ENCODE measurements at places on chromosomes 1 and 21.
A peak's percentile ranks its signal among the peaks of the same experiment; 100 is the strongest.

DNA sequence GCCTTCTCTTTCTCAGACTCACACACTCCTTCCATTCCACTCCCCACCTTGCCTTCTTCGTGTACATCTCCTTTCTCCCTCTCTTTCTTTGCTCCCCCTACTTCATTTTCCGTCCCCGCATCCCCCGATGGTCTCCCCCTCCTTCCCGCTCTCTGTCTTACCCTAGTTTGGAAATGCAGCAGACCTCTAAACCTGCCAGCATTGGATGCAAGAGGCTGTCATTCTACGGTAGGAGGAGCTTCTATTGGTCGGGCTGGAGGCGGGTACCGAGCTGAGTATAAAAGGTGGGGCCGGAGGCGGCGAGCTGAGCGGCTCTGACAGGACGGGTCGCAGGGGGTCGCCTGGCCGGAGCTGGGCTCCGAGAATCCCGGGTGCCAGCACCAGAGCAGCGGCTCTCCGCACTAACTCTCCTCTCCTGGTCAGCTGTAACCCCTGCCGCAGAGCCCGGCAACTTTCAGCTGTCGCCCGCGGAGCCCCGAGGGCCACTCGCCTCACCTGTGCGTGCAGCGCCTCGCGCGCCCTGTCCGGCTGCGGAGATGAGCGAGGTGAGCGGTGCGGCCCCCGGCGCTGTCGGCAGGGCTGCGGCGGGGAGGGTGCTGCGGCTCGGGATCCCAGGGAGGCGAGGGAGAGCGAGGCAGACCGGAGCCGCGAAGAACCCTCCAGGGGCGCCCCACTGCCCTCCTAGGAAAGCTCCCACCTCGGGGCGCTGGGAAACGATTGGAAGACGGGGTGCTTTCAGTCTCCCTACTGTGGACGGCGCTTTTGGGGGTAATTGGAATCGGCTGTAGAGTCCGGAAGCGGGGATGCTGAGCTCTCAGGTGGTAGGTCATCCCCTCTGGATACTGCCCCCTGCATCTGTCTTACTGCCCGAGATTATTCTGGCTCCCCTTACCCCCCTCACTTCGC lies at the start of gene PCP4L1:
Gene PCP4L1 (plus strand): TSS at position 307 of the 906 bp plus-strand sequence. CDS start 230 bp downstream, at position 537.
- peak; percentile 44 for DNase-seq

DNA sequence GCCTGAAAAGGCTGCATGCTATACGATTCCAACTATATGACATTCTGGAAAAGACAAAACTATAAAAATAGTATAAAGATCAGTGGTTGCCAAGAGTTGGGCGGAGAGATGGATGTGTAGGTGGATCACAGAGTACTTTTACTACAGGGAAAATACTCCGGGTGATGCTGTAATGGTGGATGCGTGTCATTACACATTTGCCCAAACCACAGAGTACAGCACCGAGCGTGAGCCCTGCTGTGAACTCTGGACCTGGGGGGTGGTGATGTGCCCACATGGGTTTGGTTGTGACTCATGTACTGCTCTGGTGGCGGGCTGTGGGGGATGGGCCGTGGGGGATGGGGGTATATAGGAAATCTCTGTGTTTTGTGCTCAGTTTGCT lies 162.7 kb upstream of the COL6A1 start:
- no peak for DNase-seq

DNA sequence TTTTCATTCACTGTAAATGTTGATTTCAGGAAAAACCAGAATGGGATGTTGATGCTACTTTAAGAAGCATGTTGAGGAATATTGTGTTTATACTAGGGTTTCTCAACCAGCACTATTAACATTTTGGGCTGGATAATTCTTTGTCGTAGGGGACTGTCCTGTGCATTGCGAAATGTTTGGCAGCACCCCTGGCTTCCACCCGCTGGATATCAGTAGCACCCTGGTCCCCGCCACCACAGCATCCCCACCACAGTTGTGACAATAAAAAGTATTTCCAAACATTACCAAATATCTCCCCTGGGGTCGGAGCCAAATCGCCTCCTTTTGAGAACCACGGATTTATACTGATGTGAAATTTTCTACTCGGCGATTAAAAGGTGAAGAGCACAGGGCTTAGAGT lies 41.9 kb downstream of the BTG3 start:
- no peak for DNase-seq

DNA sequence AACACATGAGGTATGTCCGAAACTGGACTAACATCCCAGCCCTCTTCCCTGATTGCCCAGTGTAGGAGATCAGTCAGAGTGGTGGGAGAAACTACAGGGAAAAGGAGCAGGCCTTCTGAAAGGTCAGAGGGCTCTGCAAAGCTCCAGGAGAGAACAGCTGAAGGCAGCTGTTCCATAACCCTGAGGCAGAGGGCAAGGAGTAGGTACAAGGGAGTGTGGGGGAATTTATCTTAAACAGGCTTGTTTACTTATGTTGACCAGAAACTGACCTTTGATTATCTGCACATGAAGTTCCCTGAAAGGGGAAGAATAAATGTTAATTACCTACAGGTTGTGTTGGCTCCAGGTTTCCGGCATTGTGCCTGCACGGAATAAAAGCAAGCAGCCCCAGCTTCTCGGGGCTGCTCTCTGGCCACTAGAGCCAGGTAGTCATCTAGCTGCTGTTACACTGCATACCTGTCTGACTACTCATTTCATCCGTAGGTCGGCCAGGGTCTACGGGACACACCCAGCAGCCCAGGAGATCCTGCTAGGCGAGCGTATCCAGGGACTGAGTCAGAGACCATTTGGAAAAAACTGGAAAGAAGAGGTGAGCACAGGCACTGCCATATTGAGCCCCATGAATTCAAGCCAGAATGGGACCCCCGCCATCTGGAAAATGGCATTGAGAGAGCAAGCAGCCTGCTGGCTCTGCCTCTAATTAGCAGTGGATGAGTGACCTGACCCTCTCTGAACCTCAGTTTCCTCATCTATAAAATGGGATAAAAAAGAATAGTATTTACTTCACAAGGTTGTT lies 14.9 kb upstream of the PAQR7 start:
- peak; percentile 36 for DNase-seq

DNA sequence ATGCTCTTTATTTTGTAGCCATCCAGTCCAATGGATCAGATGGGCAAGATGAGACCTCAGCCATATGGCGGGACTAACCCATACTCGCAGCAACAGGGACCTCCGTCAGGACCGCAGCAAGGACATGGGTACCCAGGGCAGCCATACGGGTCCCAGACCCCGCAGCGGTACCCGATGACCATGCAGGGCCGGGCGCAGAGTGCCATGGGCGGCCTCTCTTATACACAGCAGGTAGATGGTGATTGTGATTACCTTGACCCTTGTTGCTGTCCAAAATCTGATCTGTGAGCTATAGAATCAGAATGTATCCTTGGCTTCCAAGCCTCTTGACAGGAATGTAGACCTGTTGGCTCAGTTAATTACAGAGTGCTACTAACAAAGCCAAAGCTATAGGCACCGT lies 33.8 kb downstream of the ARID1A start:
- DNase-seq = no peak

GRCh38 chr1:17586172-17586964 lies 46.9 kb downstream of the ARHGEF10L start:
- no peak for DNase-seq

GRCh38 chr1:8374812-8375211 lies 56.9 kb downstream of the SLC45A1 start:
- DNase-seq = no peak

- no peak for DNase-seq
Measured at GRCh38 chr1:153598309-153599172, 14.4 kb downstream of the S100A16 start.

DNA sequence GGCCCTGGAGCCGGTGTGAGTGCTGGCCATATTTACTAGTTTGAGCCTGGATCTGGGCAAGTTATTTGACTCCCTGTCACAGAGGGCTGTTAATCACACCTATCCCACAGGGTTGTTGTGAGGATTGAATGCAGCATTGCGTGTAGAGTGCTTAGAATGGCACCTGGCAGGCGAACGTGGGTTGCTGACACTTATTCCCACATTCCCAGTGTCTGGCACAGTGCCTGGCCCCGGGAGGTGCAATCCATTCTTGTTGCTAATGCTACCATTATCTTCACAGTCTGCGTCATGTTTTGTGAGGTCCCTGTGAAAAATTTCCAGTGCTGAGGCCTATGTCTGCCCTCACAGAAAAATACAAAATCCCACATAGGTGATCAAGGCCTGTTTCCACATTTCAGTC lies 66.1 kb downstream of the CD2 start:
- no peak for DNase-seq

DNA sequence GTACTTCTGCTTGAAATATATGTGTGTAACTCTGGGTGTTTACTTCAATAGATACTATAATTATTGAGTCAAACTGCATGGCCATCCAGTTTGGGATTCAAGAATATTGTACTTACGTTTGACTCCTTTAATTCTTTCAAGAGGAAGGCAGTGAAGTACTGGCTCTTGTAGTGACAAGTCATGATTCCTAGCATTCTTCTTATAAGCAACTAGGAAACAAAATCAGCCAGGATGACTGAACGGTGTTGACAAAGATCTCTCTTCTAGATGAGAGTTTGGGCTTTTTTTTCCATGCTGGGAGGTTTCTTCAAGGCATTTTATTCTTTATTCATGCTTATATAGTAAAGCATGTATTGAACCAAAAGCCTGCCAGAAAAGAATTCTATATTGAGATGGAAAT lies 58.3 kb downstream of the CLEC20A start:
- no peak for DNase-seq

DNA sequence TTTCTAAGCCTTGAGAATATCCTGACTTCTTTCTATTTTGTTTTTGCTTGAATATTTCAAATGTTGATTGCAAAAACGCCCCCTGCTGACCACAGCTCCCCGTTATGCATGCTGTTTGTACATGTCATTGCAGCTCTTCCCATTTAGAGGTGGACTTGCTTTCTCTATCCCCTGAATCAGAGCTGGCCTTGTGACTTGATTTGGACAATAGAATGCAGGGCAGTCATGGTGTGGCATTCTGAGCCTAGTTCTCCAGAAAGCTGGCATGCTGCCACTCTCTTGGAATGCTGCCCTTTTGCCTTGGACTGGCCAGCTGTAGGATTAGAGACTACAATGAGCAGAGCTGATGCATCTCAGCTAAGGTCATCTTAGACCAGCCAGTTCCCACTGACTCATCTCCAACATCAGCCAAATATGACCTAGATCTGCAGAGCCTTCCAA lies 1561.5 kb downstream of the MRPL39 start:
- peak; percentile 57 for DNase-seq

GRCh38 chr1:167821969-167822685 lies 91.8 kb downstream of the ADCY10 start:
- DNase-seq = no peak

DNA sequence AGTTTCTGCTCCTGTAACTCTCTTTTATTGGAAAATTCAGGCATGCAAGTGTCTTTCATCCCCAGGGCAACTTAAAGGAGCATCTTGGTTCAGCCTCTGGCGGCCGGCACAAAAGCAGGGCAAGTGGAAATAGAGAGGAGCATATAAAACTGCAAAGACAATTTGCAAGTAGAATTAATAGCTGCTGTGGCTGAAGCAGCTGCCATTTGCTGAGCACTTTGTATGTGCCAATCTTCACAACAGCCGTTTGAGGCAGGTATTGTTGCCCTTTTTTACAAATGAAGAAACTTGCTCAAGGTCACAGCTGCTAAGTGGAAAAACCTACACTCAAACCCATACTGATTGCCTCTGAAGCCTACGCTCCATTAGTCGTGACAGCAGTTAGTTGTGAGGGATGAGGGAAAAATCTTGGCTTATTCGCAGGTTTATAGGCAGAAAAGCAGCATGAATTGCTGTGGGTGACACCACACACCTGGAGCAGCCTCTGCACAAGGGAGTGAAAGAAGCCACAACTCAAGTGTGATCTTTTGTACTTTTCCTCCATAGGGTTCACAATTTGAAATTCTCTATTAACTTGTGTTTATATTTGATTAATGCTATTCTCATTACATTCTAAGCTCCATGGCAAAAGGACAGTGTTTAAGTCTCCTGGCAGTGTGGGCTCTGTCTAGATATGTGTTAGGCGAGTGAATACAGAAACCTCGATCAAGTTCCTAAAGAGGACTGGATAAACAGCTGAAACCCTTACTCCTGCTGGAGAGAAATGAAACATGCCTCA lies 99.0 kb upstream of the BEND5 start:
- no peak for DNase-seq

DNA sequence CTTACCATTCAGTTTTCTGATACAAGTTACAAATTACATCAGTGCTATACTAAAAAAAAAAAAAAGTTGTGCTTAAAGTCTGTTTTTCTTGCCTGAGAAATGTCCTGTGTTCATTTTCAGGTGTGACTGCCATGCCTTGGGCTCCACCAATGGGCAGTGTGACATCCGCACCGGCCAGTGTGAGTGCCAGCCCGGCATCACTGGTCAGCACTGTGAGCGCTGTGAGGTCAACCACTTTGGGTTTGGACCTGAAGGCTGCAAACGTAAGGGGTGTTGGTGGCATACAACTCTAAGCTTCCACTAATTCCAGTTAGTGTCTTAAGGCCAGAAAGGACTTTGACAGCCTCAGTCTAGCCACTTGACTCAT lies 60.1 kb upstream of the LAMC2 start:
- no peak for DNase-seq

- no peak for DNase-seq
Measured at GRCh38 chr1:51906306-51907078, 28.0 kb upstream of the NRDC start.

- DNase-seq = no peak
Measured at GRCh38 chr1:39124282-39124681, 80.2 kb upstream of the MACF1 start.

DNA sequence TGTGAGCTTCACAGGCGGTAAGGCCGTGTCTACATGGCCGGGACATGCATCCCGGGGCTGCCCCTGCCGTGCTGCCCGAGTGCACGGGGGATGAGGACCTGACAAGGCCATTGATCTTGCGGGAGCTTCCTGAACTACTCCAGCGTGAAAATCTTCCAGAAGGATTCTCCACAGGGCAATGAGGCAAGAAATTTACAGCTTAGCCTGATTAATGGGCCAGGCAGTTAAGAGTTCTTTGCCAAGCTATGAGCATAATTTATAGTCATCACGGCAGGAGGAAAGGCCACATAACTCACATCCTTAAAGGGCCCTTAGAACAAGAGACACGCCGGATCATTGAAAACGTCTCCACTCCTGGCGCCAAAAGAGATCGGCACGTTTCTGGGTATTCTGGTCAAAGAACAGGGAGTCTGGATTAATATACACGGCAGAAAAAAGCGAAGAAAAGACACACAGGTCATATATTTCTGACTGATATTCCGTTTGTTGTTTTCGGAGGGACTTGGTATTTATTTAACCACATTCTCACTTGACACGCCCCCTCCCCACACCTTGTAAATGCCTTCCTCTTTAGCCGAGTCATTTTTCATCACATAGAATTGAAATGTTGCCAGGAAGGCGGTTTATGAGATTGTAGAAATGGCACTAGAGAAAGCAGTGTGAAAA lies 180.5 kb downstream of the DYRK1A start:
- DNase-seq = no peak

DNA sequence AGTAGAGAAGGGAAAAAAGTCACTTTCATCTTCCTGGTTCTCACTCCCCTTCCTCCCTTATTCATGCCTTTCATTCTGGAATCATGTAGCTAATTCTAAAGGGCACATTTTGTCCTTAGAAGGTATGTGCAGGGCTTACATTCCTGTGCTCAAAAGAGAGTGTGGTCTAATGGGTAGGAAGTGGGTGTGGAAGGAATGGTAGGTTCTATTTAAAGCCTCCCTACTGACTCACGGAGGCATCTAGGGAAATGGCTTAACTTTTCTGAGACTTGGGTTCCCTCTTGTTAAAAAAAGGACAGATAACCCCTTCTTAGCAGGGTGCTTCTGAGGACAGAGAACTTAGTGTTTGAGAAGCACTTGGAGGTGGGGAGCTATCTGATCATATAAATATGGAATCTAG lies 249.3 kb upstream of the DUSP10 start:
- DNase-seq = no peak
